ENCODE measurements at places on chromosomes 1 and 21.

- DNase-seq, result no peak
Observed at GRCh38 chr1:53645690-53646078, 93.3 kb downstream of the GLIS1 start.

DNA sequence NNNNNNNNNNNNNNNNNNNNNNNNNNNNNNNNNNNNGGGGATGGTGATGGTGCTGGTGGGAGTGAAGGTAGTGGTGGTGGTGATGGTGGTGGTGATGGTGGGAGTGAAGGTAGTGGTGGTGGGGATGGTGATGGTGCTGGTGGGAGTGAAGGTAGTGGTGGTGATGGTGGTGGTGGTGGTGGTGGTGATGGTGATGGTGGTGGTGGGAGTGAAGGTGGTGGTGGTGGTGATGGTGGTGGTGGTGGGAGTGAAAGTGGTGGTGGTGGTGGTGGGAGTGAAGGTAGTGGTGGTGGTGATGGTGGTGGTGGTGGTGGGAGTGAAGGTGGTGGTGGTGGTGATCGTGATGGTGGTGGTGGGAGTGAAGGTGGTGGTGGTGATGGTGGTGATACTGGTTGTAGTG lies 93.6 kb downstream of the CRYAA start:
- DNase-seq, result no peak

DNA sequence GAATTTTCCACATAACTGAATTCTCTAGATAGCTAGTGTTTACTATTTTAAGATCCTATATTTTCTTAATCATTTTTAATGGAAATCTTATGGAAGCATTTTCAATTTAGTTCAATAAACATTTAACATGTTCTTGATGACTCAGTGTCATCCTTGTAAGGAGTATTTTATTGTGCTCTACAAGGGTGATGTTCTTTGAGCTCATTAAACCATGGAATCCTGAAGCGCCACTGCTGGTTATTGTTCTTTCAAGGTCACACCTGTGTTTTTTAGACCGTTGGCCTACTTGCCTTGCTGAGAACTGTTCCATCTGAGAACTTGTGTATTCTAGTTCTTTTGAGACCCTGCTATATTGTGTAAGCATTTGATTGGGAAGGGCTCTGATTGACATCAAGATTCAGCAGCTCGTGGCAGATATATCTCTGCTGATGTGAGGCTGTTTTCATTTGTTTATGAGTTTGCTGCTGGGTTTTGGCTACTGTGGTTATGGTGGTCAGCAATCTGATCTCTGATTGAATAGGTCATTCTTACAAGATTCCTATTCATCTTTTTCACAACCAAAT lies 132.0 kb downstream of the GIPC2 start:
- DNase-seq, result no peak

DNA sequence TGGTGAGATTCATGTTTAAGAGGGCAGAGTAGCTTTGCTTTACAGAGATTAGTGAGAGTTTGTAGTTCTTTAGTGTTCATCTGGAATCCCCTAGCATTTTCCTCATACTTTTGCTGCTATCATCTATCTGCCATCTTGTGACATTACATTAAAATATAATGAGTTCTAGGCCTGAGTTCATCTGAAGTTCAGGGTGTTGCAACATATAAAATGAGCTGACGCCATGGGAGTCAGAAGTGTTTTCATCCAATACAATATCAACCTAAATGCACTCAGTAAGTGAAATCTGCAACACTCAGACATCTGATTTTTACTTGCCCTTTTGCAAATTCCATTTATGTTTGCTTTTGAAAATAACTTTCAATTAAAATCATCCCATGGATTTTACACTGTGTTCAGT lies 153.8 kb downstream of the NTNG1 start:
- DNase-seq, result no peak

- DNase-seq, result no peak
Observed at GRCh38 chr1:94925004-94925403, 1.9 kb downstream of the CNN3 start.

DNA sequence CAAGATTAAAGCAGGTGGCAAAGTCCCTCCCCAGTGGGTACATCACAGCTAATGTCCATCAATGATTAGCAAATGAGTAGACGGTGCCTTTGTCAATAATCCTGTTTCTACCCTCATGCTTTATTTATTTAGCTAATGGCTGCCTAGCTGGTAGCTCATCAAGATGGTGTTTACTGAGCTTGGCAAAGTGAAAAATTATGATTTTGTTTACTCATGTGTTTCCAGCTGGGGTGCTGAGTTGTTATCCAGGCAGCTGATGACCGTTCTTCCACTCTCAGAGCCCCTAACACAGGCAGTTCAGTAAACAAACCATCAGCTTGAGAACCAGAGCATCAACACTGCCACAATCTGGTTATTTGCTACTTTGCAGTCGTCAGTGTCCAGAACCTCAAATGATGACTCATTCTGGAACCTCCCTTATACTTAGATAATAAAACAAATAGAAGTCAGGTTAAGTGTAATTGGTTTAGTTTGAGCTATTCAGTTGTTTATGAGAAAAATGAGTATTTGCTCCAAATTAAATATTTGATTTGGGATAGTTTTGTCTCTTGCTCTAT lies 163.9 kb downstream of the ST6GALNAC5 start:
- no peak for DNase-seq

GRCh38 chr1:88350648-88351047 lies 333.4 kb upstream of the PKN2 start:
- DNase-seq, result no peak

DNA sequence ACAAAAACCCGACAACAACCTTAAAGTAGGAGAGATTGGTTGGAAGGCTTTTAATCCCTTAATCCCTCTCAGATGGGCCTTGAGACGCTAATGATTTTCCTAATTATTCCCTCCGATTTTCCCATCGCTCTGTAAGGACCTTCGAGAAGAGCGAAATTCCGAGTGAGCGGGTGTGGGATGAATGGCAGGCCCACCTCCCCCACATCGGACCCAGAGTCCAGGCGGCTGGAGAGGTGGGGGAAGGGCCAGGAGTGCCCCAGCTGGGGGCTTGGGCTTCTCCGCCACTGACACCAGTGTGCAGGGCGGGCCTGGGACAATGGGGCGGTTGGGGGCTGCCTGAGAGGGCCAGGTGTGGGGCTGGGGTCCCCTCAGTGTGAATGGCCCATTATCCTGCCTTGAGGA lies 23.4 kb downstream of the RHBG start:
- DNase-seq, result no peak

- DNase-seq, result no peak
Observed at GRCh38 chr1:204345438-204345841, 14.3 kb downstream of the PLEKHA6 start.

GRCh38 chr1:30725450-30726095 lies 2.2 kb upstream of the MATN1 start:
- DNase-seq, result no peak

DNA sequence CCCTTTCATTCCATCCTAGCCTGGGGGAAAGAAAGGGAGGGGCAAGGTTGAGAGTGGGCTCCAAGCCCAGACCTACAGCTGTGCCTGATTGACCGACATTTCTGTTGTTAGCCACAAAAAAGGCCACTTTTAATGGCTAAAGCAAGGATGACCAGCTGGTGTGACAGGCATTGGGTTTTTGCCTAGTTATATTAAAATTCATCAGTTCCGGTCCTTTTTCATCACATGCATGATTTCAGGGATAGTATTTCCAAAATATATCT lies 192.3 kb downstream of the ZNF326 start:
- DNase-seq, result no peak

DNA sequence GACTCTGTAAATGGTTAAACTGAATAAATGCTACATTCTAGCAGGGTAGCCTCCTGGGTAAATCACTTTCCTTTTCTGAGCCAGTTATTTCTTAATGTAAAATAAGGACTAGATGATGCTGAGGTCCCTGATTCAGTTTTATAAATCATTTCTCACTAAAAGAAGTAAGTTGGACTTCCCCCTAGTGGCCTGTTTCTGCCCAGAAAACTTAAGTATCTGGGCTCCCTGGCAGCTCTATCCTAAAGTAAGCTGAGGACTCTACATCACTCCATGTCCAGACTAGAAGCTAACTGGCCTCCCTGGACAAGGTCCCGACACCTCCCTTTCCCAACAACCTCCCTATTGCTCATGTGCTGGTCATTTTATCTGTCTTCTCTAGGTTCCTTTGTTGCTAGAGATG lies 3.0 kb downstream of the GPN2 start:
- DNase-seq, result no peak

- DNase-seq, result no peak
Observed at GRCh38 chr1:52574594-52574993, 21.7 kb upstream of the TUT4 start.

GRCh38 chr1:64906447-64906846 lies 59.9 kb downstream of the JAK1 start:
- DNase-seq, result no peak

GRCh38 chr1:27397110-27397509 lies 4.7 kb downstream of the GPR3 start:
- DNase-seq, result no peak

Data from stimulated activated CD4-positive, alpha-beta T cell treated with anti-CD3 and anti-CD28 coated beads, Interleukin-1b, Interleukin-23, amount 100 ng/mL, for 24 hours (primary cell).